ENCODE measurements at places on chromosomes 12 and 14.
A peak's percentile ranks its signal among the peaks of the same experiment; 100 is the strongest.

DNA sequence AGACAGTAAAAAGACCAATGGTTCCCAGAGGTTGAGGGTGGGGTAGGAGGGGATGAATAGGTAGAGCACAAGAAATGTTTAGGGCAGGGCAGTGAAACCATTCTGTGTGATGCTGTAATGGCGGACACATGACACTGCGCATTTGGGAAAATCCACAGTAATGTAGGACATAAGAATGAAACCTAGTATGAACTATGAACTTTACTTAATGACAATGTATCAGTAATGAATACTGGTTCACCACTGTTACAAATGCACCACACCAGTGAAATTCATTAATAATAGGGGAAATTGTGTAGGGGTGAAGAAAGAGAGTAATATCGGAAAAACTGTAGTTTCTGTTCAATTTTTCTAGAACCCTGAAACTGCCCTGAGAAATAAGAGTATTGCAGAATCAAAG lies 5.6 kb downstream of the ERH start:
- DNase-seq: no peak

DNA sequence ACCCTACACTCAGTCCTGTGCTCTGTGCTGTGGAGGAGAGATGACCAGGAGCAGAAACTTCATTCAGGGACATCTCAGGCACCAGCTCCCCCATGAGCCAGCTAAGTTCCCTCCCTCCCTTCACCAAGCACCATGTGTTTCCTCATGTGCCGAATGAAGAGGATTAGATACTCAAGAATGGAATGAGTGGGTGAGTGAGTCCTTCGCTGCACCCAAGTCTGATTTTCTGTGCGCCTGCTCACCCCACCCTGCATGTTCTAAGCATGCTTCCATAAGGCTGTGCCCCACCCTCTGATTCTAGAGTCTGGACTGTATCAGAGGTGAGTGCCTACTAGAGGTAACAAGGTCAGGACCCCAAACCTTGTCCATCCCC lies 12.1 kb downstream of the SERPINA5 start:
- DNase-seq: no peak

GRCh38 chr12:3911409-3911808 lies 38.2 kb upstream of the PARP11 start:
- DNase-seq: no peak

DNA sequence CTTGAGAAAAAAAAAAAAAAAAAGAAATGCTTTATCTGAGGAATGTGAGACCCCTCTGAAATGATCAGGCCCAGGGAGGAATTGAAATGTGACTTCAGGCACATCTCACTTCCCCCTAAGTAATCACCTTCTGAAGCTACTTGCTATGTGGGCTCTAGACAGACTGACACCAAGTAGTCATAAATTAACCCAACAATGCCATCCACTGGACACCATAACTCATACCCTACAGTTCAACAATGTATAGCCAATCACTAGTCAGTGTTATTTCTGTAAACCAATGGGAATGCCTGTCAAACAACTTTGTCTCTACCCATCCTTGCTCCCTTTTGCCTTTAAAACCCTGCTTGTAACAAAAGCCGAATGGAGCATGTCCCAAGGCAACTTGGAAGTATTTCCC lies 182.7 kb upstream of the TMPO start:
- no peak for DNase-seq

DNA sequence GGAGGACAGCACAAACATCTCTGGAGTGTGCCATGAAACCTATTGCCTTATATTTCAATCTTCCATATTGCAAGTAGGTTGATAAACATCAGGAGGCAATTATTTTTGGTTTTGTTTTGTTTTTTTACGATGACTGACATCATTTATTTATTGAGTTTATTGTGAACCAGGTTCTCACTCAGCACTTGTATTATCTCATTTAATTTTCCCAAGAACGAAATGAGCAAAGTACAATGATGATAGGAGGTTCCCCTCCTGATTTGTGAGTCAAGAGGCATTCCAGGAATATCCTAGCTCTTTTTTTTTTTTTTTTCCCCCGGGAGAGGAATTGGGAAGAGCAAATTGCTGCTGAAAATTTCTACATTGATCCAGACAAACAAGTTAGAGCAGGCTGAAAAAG lies 4.7 kb downstream of the SOCS2 start:
- DNase-seq: no peak

GRCh38 chr14:67577181-67577808 lies 22.8 kb downstream of the PIGH start:
- DNase-seq: no peak

- DNase-seq: peak; percentile 77
These were observed 568.3 kb upstream of the FLRT2 start for GRCh38 chr14:84961637-84962036.

DNA sequence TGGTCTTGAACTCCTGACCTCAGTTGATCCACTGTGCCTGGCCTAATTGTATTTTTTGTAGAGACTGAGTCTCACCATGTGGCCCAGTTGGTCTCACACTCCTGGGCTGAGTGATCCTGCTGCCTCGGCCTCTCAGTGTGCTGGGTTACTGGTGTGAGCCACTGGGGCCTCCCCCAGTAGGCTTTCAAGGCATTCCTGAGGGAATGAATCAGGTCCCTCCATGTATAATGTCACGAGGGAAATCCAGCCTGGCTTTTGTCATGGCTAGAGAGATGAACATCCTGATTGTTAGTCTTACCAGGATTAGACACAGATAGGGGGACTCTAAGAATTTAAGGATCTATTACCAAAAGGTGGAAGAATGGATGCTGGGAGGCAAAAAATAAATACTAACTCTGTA lies 51.9 kb downstream of the CPSF2 start:
- DNase-seq: no peak

DNA sequence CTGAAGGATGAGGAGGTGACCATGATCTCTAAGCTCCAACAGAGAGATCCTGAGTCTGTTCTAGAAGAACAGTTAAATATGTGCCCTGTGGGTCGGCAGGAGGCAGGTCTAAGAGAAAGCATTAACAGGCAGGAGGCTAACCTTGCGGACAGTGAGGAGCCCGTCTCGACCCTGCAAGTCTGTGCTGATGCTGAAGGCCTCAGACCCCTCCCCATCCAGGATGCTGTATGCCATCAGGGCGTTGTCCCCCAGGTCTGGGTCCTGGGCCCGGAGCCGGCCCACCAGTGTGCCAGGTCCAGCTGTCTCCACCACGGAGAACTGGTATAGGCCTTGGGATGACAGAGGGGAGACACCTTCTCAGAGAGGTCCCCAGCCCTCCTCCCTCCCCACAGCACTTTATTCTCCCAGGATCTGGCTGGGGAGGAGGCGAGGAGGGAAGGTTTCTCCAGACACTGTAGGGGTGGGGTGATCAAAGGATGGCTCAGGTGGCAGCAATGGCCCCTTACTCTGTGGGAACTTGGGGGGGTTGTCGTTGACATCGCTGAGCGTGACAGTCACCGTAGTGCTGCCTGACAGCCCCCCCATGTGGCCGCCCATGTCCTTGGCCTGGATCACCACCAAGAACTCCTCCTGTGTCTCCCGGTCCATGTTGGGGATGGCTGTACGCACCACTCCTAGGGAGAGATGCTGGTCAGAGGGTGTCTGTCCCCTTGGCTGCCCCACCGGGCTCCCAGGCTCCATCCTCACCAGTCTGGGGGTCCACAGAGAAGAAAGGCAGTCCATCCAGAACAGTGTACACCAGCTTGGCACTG lies 3.1 kb downstream of the CDH24 start:
- DNase-seq: peak; percentile 37
